ENCODE measurements at places on chromosomes 16 and 17.

- peak; percentile 50 for DNase-seq
These were observed 2.1 kb downstream of the SCARF1 start for GRCh38 chr17:1643293-1643998.

DNA sequence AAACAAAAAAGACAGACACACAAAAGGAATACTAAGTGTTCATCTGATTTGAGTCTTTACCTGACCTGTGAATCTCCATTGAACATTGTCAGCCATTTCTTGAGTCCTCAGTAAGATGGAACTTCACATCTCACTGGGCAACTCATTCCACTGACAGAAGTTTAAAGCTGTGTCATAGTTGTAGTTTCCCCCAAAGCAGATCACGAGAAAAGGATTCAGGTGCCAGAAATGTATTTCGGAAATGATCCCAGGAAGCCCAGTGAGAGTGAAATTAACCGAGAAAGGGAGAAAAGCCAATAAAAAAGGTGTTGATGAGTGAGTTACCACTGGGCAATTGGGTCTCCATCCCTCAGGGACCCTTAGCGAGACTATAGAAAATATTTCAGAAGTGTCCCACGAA, 6.5 kb downstream of the CHD9 start:
- DNase-seq = no peak

GRCh38 chr17:39643271-39643670, 6.3 kb downstream of the STARD3 start:
- DNase-seq = no peak

GRCh38 chr17:70787721-70788300, 618.5 kb downstream of the KCNJ2 start:
- DNase-seq = no peak

DNA sequence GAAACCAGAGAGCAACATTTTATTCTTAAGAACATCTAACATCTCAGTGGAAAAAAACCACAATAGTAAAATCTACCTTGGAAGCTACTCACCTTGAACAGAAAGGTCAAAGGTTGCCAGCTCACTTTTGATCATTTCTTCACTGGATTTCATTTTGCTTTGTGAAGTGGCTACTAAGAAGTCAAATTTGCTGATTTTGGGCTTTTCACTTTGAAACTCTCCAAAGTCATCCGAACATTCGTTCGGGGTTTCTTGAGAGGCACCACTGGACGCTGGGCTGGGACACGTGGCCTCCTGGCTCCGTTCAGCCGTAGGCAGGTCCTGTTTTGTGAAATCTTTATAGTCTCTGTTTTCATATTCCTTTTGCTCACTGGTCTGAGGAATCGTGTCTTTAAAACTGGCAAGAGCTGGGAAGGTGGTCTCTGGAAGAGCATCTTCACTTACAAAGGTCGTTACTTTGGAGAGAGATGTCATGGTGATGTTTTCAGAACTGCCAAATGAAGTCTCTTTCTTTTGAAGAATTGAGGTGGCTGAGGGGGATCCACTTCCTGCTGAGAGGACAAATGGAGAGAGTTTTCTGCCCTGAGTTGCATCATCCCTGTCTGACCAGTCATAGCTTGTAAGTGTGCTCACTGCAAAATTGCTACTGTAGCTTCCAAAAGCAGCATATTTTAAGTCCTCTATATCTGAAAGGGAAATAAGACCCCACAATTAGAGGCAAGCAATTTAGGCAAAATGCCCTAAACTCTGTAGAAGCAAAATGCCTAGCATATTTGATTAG, 52.4 kb downstream of the DUSP14 start:
- DNase-seq = no peak

GRCh38 chr16:56788435-56788834, 58.5 kb downstream of the NUP93 start:
- DNase-seq = no peak

GRCh38 chr16:2468233-2468724, 2.8 kb upstream of the NTN3 start:
- DNase-seq = no peak

GRCh38 chr16:14309906-14310305, 238.8 kb downstream of the MRTFB start:
- no peak for DNase-seq

DNA sequence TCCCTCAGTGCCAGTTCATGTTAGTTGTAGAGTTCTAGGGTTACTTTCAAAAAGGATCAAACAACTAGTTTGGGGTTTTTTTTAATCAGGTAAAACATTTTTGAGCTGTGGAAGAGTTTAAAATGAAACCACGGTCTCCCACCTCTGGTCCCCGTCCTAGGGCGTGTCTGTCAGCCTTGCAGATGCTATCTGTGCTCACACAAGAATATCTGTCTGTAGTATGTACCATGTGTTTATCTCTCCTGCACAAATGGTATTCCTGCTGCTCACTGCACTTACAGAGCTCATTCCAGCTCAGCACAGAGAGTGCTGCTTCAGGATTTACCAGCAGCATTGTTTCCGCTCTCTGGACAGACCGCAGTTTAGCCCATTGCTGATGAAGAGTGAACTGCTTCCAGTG, 38.9 kb downstream of the UBN1 start:
- DNase-seq = no peak

DNA sequence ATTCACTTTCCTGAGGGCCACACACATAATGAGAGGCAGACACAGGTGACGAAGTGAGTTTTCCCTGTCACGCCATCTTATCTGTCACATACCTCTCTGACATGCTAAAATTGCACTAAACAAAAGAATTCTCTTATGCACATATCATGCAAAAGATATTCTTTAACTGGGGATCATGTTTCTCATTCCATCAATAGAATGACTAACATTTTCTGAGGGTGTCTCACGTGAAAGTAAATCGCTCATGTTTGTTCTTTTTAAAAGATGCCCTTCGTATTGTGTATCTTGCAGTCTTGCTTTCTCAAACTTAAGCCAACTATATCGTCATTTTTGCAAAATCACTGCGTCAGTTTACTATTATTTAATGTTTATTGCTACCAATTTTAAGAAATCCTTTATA, 306.4 kb downstream of the WWOX start:
- DNase-seq = no peak

DNA sequence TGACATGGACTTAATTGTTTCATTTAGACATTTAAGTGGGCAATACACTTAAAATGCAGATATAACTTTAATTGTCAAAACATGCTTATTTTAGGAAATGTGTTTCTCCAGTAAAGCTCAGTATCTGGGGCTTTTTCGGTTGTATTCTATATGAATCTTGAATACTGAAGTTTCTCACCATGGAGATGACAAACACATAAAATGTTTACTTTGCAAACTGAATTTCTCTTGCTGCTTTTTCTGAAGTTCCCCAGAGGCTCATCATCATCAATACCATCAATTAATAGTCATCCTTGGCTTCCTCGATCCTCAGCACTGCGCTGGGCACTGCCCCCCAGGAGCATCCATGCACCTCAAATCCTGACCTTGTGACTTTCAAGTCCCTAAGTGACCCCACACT, 227.3 kb downstream of the WWOX start:
- no peak for DNase-seq

DNA sequence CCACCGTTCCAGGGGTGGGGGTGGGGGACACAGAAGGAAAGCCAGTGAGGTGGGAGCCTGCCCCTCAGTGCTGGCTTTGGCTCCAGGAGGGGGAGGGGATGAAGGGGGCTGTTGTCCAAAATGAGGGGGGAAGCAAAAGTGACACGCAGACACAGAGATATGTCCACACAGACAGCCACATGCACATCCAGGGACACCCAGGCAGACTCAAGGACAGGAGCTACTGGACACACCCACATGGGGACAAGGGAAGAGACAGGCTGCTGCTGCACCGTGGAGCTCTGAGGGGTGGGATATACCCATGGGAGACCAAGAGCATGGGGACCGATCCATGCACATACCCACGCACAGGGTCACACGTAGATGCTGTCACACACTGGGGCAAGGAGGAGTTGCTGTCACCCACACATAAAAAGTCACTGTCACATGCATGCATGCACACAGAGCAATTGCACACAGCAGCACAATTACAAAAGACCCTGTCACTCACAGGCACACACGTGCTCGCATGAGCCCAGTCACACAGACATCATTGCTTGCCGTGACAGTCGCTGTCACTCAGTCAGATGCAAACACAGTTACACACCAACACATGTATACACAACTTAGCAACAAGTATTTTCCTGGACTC, 1.3 kb downstream of the THRA start:
- no peak for DNase-seq

DNA sequence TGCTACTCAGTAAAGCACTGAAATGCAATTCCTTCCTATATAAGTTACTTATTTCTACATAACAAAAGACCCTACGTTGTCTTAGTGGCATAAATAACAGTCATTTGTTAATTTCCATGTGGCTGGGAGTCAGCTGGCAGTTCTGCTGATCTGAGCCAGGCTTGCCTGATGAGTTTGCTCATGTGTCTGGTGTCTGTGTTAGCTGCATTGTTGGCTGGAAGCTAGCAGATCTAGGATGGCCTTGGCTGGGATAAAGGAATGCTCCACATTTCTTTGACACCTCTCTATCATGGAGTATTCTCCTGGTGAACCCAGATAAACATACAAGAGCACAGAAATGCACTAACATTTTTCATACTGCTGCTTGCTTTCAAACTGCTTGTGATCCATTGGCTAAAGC, 264.4 kb upstream of the MON1B start:
- no peak for DNase-seq

GRCh38 chr16:87561200-87562105, 40.9 kb upstream of the JPH3 start:
- DNase-seq = no peak

DNA sequence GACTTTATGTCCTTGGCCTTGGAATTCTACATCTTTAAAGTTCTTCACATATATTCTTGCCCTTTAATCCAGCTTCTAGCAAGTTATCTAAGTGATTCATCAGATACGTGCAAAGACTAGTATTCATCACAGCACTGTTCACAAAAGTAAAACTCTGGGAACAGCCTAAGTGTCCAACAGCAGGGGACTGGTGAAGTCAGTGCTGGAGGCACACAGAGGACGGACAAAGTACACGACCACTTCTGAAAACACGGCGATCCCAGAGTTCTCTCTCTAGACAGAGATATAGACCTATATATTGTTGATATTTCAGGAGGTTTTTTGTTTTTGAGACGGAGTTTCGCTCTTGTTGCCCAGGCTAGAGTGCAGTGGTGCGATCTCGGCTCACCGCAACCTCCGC, 12.8 kb downstream of the CTRB1 start:
- DNase-seq = no peak

DNA sequence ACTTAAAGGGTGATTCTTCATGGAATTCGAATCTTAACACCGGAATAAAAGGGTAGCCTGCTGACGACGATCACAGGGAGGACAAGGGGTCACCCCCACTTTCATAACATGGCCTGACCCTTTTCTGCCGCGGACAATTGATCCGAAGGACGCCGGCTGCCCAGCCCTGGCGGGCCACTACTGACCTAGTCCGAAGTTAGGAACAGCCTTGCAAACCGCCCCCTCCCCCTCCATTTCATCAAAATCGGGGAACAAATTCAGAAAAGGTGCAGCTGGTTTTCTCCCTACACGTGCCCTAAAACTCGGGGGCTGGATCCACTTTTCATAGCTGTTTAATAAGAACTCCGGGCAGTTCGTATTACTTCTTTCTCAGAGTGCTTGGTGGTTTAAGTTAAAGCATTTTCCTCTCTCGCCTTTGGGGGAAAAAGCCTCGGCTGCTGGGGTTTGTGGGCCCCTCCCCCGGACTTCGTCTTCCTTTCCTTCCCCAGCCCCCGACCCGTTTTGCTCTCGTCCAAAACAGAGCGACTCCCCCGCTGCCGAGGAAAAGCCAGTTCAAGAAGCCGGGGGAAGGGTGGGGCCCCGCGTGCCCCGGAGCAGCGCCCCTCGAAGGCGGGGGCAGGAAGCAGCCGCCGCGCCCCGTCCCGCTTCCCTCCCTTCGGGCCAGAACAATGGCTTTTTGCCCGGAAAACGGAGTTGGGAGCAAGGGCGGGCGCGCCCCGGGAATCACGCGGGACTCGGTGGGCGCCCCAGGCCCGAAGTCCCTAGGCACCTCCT, 641 bp upstream of the CBX2 start:
- DNase-seq = no peak

DNA sequence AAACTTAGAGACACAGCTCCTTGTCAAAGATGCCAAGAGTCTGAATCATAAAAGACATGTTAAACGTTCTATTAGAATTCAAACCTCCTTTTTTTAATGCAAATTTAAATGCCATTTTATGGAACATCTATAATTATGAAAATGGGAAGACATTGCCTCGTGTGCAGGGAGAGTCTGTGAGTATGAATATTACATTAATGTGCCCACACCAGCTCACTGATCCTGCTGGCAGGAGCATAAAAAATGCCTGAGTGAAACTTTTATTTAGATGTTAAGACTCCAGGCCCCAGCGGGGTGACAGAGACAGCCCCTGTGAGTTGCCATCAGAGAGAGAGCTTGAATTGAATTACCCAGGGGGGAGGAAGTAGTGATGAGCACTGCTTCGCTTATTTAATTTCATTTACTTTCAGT, 84.8 kb downstream of the SNX11 start:
- no peak for DNase-seq

DNA sequence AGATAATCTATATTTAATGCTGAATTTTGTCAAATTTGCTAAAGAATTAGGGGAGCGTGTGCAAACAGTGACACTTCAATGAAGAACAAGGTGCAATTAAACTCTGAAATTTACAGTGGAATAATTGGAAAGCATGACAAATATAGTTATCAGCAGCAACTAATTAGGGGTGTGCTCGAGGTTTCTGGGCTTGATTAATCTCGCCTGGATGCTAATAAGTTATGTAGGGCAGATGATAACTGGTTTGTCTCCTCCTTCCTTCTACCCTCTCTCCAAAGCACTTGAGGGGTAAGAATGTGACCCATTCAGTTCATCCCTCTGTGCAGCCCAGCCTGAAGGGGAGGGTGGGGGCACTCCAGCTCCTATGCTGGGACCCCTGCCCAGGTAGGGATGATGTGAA, 21.9 kb downstream of the MRM1 start:
- no peak for DNase-seq

GRCh38 chr16:48347191-48347865, 37.9 kb downstream of the SIAH1 start:
- no peak for DNase-seq

GRCh38 chr17:28902819-28903545, at the start of gene DHRS13:
Gene DHRS13, minus strand, starts transcription at chr17:28903079. Its CDS starts 135 bp downstream, at chr17:28902944.
- DNase-seq = peak; percentile 97

DNA sequence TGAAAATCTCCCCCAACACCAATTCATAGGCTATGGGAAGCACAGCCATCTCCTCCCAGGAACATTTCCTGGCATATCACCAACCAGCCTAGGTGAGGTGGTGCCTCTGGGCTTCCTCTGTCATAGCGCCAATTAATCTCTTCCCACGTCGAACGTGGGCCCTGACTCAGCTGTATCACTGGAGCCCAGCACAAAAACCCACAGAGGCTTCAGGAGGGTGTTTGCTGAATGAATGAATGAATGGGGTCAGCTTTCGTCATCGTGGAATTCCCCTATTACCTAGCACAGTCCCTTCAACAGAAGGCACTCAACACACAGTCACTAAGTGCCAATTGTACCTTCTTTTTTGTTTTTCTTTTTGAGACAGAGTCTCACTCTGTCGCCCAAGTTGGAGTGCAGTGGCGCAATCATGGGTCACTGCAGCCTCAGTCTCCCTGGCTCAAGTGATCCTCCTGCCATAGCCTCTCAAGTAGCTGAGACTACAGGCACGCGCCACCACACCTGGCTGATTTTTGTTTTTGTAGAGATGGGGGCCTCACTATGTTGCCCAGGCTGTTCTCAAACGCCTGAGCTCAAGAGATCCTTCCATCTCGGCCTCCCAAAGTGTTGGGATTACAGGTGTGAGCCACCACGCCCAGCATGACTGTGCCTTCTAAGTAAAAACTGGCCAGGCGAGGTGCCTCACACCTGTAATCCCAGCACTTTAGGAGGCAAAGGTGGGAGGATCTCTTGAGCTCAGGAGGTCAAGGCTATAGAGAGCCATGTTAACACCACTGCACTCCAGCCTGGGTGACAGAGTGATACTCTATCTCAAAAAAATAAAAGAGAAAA, 4.1 kb downstream of the ZNF688 start:
- peak; percentile 45 for DNase-seq

Measured in activated CD4-positive, CD25-positive, alpha-beta regulatory T cell treated with anti-CD3 and anti-CD28 coated beads, Interleukin-2, amount 50 U/mL, for 72 hours (primary cell).